Stimulated activated CD8-positive, alpha-beta memory T cell treated with anti-CD3 and anti-CD28 coated beads, Interleukin-2, amount 100 ng/mL, for 1 hour (primary cell): ENCODE measurements at places on chromosomes 7 and 10.

DNA sequence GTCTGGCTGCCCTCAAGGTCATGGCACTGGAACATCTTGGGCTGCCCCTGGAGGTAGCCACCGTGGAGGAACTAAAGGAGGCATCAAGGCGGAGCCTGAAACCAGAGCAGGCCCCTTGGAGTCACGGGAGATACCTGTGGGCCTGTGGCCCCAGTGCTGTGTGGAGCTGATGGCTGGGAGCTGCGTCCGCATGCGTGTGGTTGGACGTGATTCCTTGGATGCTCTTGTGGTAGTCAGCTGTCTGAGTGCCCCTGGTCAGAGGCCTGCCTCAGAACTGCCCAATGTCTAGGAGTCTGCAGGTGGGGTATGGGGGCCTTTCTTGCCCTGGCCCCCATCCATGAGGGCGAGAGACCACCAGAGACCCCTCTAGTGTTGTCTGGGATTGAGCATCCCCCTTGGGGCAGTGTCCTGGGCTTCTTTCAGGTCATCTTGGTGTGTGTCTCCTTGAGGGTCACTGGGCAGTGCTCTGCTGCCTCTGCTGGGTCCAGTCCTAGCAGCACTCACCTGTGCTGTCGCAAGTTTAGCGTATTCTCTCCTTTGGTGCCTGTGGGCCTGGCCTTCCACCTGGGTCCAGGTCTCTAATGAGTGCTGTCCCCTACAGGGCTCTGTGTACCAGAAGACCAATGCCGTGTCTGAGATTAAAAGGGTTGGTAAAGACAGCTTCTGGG, 8.1 kb downstream of the PGAM2 start:
- no peak for DNase-seq

- DNase-seq = no peak
Observed at GRCh38 chr7:57308631-57309408, 141.2 kb upstream of the ZNF716 start.

- DNase-seq = no peak
Observed at GRCh38 chr10:69703766-69704630, 74.0 kb downstream of the FAM241B start.

DNA sequence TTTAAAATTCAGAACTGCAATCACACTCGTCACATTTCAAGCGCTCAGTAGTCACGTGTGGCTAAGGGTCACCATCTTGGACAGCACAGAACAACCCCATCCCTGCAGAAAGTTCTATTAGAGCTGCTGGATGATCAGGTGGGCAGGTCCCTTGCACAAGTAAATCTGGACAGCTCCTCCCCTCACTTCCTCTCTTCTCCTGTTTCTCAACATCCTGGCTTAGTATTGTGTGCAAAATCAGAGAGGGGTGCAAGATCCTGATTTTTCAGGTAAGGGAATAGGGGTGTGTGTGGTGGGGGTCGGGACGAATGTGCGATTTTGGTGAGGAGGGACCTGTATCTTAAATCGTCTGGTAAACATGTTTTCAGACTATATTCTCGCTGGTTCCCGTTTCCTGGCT, at the start of gene GIMAP4:
GIMAP4 (plus strand) TSS at position 222 of the 400 bp plus-strand sequence. CDS start 2,512 bp downstream, outside the sequence.
- DNase-seq = no peak

DNA sequence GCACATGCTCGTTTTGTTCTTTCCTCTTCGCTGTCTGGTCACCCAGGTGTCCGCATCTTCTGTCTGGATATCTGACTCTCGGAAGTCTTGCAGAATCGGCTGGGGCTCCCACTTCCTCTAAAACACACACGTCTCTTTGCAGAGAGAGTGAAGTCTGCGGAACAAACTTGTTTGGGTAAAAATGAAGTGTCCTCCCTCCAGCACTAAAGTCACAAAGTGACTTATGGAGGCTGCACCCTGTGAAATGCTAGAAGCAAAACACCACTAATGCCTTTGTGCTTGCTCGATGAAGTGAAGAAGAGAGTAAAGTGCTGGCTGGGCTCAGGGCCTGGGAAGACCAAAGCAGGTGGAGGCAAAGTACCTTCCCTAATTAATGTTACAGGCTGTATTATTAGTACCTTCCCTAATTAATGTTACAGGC, 71.4 kb downstream of the FGFR2 start:
- no peak for DNase-seq

DNA sequence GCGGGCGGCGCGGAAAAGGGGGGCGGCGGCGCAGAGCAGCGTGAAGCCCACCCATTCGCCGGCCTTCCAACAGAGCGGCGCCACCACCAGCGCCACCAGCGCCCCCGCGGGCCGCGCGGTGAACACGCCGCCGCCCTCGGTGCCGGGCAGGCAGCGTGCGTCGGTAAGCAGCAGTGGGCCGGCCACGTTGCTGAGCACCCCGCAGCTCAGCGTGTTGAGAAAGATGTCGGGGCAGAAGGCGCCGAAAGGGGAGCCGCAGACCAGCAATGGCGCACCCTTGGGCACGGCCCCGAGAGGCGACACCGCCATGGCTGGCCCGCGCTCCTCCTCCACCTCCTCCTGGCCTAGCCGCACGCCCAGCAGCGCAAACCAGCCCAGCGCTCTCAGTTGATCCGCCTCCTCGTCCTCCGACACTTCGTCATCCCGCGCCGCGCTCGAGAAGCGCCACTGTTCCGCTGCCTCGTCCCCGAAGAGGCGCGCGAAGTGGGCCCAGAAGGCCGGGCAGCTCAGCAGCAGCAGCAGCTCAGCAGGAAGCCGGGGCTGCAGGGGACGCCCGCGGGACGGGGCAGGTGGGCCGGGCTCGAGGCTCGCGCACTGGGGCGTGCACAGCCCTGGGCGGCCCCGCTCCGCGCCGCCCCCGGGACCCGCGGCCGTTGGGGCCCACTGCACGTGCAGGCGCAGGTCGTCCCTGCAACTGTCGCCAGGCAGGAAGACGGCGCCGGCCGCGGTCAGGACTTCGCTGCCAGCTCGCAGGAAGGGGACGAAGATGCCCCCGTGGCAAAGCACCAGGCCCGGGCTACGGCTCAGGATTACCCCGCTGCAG, 623 bp downstream of the TYSND1 start:
- peak; percentile 42 for DNase-seq

DNA sequence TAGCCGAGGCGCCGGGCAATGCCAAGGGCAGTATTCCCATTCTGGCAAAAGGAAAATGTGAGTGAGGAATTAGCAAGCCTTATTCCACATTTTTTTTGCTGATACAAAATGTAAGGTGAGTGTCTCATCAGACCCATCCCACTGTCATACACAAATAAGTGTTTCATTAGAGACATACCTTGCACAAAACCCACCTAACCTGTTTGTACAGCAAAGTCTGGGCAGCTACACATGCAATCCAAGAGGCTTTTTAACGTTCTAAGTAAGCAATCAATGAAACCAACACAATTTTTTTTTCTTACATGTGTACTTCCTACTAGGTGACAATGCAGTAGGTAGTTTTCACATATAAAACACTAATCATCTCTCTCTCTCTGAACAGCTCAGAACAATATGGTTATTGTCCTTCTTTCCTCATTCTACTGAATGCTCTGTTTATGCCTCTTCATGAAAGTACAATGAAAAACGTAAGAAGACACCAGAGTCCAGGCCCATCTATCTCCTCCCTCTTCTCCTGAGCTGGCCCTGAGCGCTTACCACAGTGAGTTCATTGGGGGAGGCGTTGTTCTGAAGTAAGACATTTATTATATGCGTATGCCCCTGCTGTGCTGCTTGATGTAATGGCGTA, 217.2 kb downstream of the ANK3 start:
- DNase-seq = no peak

DNA sequence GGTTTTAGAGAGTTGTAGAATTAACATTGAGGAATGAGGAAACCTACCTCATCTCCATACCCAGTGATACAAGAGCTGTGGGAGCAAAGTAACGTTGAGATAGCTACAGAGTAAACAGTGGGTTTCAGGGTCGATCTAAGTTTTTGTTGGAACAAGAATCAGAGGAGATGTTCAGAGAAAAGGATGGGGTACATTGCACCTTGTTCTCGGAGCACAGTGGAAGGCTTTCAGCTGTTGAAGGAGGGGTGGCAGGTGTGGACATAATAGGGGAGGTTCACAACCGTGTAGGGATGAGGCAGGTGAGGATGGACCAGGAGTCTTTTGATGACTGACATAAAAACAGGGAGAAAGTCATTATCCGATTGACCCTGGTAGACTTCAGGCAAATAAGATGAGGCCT, 121.7 kb downstream of the MLLT10 start:
- DNase-seq = no peak

DNA sequence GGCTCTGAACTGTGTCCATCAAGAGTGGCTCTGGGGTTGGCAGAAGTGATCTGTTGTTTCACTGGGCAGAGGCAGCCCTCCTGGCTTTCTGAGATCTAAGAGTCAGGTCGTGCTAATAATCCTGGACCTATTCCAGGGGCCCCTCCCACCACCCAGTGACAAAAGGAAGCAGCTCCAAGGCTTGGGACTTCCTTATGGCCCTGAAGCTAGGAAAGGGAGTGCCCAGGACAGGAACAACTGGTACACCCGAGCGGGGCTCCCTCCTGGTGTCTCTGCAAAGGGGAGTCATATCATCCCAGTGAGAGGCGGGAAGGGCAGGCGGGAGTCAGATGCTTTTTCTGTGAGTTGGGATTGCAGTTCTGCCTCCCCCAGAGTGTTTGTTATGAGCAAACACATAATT, 32.3 kb downstream of the RPS24 start:
- DNase-seq = no peak

DNA sequence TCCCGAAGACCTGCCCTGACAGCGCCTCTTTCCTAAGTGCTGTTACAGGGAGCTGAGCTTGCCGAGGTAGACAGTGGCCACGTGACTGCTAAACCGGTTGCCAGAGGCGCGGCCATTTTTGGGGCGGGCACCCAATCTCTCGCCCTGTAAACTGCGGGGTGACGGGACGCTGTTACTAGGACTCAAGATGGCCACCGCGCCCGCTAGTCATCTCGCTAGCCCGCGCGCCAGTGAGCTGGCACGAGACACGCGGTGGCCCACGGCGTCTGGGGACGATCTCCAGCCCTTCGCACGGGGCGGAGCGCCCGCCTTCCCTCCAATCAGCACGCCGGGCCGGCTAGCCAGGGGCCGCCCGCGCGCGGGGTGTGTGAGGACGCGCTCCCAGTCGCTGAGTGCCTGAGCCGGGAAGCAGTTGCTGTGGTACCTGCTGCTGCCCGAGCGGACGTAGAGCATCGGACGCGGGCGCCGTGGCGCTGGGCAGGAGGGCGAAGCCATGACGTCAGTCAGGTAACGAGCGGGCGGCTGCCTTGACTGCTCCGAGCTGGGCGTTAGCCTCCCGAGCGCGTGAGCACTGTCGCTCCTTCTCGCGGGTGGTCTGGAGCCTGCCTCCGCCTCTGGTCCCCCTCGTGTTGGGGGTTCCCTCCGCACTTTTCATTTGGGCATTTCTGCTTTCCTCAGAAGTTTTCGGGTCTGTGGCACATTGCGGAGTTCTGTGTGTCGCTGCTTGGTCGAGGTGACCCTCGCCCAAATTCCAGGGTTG, 25.5 kb downstream of the ADK start:
- peak; percentile 92 for DNase-seq

DNA sequence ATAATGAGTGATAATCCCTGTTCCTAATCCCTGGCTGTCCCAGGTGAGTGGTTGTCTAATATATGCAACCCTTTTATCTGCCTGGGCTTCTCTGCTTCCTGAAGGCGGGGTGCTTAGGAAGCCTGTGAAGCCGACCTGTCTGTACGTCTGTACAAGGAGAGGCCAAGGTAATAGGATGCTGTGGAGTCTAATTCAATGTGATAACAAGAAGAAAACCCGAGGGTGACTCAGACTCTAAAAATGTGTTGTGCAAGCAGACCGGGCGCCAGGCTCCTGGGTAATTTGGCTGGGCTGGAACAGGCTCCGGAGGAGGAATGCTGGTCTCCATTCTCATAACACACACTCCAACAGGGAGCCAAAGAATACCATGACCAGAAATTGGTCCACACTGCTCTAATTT, 43.6 kb downstream of the THNSL1 start:
- DNase-seq = no peak

GRCh38 chr7:114788706-114789105, 133.2 kb upstream of the MDFIC start:
- DNase-seq = no peak

- DNase-seq = no peak
Observed at GRCh38 chr10:92574548-92575261, 812 bp upstream of the IDE start.

GRCh38 chr10:34726862-34727261, 88.2 kb downstream of the PARD3 start:
- no peak for DNase-seq
